ENCODE measurements at places on chromosomes 3 and 15.

GRCh38 chr15:101046826-101047225, 127.7 kb downstream of the LRRK1 start:
- DNase-seq = no peak

GRCh38 chr15:46297766-46298165, 662.9 kb downstream of the SQOR start:
- no peak for DNase-seq

DNA sequence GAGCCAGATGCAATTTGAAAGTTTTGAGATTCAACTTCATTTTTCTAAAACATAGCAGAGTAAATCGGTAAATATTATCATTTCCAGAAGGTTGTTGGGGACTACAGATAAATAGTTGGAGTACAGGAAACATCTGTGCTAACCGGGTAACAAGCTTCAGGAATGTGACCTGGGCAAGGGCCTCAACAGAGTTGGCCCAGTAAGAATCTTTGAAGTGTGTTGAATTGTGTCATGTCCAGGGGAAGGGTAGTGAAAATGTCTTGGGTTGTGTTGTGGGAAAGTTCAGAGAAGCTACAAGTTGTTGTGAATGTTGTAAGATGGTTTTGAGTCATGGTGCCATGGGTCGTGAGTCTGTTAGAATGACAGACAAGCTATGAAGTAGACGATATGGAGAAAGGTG, 35.7 kb downstream of the SQOR start:
- DNase-seq = no peak

GRCh38 chr3:141178551-141178950, 53.1 kb upstream of the PXYLP1 start:
- DNase-seq = no peak

GRCh38 chr3:107824822-107825371, 265.9 kb downstream of the CD47 start:
- no peak for DNase-seq

- DNase-seq = no peak
Measured at GRCh38 chr3:188390343-188390718, 236.4 kb downstream of the LPP start.
